ENCODE measurements at places on chromosomes 13 and 19.

- no peak for DNase-seq
Observed at GRCh38 chr19:50331994-50332243, 2.7 kb upstream of the KCNC3 start.

GRCh38 chr13:20188667-20189553 lies 3.8 kb downstream of the GJB2 start:
- DNase-seq: no peak

- DNase-seq: no peak
Observed at GRCh38 chr13:48615049-48615448, 38.7 kb upstream of the CYSLTR2 start.

GRCh38 chr13:95368998-95369397 lies 67.7 kb upstream of the ABCC4 start:
- DNase-seq: no peak

GRCh38 chr13:33186861-33187291 lies 98.7 kb downstream of the STARD13 start:
- DNase-seq: no peak

- no peak for DNase-seq
Observed at GRCh38 chr13:25860265-25860664, 191.6 kb downstream of the SHISA2 start.
